ENCODE measurements at places on chromosomes 3 and 15.

DNA sequence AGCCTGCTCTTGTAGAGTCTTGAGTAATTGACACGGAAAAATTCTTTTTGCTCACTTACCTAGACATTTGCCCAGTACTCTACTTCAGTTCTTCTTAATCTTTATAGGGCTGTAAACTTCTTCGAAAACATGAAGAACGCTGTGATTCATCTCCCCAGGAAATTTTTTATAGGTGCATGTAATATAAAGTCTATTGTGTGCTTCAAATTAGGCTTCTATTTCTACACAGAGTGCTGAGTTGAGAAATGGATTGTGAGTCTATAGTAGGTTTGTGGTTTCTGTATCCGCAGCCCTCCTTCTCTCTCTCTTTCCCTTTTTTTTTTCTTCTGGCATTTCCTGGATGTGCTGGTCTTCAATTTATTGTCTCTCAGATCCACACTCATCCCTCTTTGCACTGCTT, 183.3 kb upstream of the DCBLD2 start:
- no peak for DNase-seq

DNA sequence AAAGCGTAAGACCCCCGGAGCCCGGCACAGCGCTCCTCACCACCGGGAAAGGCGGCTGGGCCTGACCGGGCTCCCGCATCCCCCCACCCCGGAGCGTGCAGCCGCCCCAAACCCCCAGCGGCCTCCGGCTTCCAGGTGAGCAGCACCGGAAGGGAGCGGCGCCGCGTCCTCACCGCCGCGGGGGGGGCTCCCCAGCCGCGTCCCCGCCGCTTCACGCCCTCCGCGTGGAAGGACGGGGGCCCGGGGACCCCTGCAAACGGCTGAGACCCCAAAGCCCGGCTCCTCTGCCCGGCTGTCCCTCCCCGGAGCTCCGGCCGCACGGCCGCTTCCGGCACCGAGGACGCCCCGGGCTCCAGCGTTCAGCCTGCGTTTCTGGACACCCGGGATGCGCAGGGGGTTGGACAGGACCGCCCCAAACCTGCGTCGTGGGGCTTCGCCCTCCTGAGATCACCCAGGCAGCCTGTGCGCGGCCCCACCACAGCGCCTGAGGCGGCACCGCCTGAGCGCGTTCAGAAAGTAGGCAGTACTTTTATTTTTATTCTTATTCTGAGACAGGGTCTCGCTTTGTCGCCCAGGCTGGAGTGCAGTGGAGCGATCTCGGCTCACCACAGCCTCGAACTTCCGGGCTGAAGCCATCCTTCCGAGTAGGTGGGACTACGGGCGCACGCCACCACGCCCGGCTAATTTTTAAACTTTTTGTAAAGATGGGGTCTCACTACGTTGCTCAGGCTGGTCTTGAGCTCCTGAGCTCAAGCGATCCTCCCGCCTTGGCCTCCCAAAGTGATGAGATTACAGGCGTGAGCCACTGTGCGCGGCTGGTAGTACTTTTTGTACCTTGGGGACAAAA, 51.6 kb upstream of the BLM start:
- peak; percentile 87 for DNase-seq

DNA sequence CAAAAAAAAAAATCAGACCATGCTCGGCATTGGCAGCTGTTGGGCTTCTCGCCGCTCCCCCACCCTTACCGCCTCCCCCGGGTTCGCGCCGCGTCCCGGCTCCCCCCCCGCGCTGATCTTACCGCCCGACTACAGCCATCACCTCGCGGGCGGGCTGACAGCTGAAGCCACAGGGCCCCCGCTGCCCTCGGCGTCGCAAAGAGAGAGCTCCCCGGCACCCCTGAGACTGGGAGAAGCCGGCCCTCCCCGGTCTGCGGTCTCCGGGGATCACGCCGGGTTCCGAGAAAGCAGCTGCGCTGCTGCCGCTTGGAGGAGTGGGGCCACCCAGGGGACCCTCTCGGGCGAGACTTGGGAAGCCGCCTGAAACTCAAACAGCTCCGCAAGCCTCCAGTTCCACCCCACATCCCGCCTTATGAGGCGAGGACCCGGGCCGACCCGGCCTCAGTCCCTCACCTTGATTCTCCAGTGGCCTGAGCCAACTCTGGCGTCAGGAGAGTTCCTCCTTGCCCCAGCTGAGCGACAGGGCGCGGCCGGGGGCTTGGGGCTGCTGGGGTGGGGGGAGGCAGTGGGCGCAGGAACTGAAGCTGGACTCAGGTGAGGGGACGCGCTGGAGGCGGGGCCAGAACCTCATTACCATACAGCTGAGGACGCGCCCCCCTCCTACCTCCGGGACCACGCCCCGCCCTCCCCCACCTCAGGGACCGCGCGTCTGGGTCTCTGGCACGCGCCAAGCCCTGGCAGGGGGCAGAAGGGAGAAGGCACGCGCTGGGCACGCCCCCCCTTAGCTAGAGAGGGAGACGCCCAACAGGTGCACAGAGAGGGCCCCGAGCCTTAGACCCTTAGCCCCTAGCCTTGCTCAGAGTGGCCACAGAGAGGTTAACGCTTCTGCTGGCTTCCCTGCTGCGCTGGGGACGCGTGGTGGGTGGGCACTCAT, 1.0 kb upstream of the DLL4 start:
- no peak for DNase-seq

DNA sequence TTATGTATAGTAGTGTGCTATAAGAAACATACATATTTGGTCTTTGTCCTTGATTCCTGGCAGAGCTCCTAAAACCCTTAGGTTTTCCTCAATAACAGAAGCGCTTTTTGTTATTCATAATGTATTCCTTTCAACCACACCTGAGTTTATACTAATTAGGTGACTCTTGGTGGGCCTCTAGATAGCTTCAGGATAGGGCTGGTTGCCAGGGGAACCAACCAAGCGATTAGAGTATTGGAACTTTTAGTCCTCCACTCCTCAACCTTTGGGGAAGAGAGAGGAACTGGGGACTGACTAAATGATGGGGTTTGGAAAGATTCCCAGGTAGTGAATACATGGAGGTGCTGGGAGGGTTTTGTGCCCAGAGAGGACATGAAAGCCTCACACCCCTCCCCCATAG, 24.6 kb downstream of the TMCC1 start:
- no peak for DNase-seq

DNA sequence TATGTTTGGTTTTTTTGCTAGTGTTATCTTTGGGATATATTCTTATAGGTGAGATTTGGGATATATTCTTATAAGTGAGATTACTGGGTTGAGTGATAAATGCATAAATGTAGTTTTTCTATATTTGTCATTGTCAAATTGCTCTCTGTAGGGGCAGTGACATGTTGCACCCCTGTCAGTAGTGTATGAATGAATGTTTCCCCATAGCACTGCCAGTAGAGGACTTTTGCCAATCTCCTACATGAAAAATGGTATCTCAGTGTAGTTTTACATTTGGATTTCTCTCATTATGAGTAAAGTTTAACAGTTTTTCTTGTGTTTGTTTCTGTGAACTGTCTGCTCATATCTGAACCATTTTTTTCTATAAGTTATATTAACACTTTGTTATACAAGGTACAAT, 13.6 kb downstream of the U2SURP start:
- no peak for DNase-seq

GRCh38 chr15:43133430-43134156, at the start of gene TMEM62:
TSS of gene TMEM62 (plus strand) at chr15:43133586. CDS start at chr15:43133803, 217 bp downstream.
- peak; percentile 87 for DNase-seq

- DNase-seq: no peak
These were observed 144.6 kb downstream of the FOXP1 start for GRCh38 chr3:71438904-71439303.

- no peak for DNase-seq
These were observed 152.9 kb upstream of the LPP start for GRCh38 chr3:188001093-188001492.

GRCh38 chr3:146421819-146422759, 47.3 kb downstream of the PLSCR2 start:
- DNase-seq: no peak

- DNase-seq: no peak
These were observed 33.1 kb downstream of the PRR20G start for GRCh38 chr3:127254730-127255129.

- DNase-seq: peak; percentile 37
These were observed 63.1 kb upstream of the UBE3A start for GRCh38 chr15:25501828-25502446.

DNA sequence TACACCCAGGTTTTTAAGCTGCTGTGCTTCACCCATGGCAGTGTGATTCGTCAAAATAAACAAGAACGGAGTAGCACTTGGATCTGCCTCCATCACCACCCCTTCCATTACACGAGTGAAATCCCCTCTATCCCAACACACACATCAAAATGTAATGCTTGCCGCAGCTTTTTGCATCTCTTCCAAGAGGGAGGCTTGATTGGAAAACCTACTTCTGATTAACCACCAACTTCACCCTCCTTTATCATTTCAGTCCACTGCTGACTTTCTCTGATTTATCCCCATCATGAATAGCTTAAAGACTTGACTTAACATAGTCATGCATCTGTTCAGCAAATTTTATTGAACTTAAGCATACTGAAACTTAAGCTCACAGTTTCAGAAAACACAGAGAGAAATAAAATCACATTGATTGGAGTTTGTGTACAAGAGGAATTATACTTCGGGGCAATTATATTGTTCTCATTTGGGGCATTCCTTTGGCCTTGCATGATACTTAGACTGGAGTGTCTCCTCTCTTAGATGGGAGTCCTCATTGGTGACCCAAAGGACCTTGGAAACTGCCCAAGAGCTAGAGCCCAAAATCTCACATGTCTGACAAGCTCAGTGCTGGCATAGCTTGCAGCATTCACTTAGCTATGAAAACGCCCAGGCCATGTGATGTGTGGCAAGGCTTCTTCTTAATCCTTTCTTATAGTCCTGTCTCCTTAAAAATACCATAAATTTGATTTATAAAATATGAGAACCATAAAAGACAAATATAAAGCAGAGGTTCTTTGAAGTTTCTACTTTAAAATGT, 124.3 kb upstream of the UMPS start:
- no peak for DNase-seq

DNA sequence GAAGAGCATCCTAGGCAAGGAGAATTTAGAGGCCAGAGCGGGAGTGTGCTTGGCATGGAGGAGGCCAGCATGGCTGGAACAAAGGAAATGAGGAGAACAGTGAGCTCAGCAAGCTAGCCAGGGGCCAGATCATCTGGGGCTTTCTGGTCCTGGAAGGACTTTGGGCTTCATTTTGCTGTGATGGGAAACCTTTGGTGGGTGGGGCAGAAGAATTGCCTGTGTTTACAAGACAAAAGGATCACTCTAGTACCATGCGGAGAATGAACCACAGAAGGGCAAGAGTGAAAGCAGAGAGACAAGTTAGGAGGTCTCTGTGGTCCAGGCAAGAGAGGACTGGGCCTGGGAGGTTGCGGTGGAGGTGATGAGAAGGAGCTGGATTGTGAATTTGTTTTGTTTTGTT, 61.6 kb upstream of the FOXP1 start:
- no peak for DNase-seq

DNA sequence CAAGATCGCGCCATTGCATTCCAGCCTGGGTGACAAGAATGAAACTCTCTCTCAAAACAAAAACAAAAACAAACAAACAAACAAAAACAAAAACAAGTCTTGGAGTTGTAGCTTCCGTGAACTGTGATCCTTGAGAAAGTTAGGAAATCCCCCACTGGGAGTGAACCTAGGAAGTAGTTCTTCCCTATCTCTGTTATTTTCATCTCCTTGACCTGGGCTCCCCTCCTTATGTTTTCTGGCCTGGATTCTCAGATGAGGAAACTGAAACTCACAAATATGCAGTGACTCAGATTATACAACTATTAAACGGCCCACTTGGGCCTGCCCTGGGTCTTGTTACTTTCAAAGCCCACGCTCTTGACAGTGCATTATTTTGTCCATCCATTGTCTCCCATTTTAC, 29.7 kb downstream of the SAXO2 start:
- no peak for DNase-seq

- no peak for DNase-seq
These were observed 8.8 kb upstream of the MINDY2 start for GRCh38 chr15:58762285-58762684.

DNA sequence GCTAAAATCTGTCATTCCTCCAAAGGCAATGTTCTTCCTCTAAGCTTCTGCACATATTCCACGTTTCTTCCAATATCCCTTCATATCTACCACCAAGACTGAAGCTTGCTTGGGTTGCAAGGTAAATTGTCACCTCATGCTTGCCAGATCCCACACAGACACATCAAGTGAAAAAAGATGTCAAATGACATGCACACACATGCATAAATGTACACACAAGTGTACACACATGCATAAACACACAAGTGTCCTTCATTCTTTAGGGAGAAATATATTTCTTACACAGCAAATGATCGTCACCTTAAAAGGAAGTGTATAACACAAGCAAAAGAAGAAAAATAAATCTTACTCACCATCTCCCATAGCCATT, 59.4 kb downstream of the CLASP2 start:
- no peak for DNase-seq

DNA sequence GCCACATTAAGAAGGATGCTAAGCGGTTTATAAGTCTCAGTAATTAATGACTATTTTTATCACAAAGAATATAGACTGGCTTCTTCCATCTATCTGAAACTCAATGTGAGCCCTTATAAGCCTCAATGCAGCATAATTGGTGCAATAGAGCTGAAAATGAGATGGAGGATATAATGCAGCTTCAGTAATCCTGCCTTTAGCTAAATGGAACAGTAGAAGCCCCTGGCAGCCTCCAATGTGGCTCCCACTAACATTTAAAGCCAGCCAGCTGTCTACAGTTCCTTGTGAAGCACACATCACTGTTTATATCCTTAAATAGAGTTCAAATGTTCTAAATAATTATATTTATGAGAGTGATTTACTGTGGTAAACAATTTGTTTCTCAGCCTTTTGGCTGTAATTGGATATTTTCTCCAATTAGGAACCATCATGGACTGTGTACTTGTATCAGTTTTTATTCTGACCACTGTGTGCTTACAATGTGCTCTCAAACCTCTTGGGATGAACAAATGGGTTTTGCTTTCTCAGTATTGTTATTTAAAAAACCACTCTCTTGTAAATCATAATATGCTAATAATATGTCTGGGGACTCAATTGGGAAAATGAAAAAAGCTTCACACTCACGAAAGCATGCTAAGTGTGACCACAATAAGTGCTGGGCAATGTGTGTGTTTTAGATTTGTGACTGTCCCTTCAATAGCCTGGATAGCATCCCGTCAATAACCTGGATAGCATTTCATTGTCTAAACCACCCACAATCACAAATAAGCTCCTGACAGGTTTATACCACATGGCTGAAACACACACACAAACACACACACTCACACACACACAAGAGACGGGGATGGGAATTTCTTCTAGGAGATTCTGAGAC, 366.6 kb downstream of the GBE1 start:
- no peak for DNase-seq

Measured in erythroblast (primary cell).